ENCODE measurements at places on chromosomes 11 and 22.

GRCh38 chr11:35160902-35161597 lies 22.1 kb downstream of the CD44 start:
- DNase-seq, result no peak
- H3K36me3 ChIP-seq, result no peaks in the 10 kb centered on the region
- H3K4me3 ChIP-seq, result no peak overlapping the region
- H3K27ac ChIP-seq, result no peak overlapping the region

DNA sequence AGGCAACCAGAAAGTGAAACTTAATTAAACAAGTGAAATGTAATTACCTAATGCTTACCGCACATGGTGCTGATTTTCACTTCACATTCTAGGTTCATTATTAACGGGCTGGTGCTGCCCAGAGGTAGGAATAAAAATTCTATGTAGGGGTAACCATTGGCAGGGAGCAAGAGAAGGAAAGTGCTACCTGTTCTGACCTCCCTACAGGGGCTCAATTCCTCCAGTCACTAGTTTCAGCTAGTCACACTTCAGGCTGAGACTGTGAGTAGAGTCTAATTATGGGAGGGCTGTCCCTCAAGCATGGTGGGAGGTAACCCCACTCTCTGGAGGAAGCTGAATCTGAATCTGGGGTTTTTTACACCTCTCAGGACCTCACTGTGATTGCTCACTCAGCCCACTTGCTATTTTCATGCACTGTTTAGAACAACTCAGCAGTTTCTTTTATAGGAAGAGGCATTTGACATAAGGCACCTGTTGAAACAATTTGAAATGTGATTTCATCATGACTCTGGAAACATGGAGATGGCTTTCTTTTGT lies 75.4 kb downstream of the MAML2 start:
- H3K36me3 ChIP-seq, result no peaks in the 10 kb centered on the region
- H3K27me3 ChIP-seq, result no peaks in the 10 kb centered on the region
- no peak for DNase-seq
- peaks cover 9% of the 10 kb centered on the region for H3K4me1 ChIP-seq
- no peak overlapping the region for H3K4me3 ChIP-seq
- H3K27ac ChIP-seq, result no peak overlapping the region

DNA sequence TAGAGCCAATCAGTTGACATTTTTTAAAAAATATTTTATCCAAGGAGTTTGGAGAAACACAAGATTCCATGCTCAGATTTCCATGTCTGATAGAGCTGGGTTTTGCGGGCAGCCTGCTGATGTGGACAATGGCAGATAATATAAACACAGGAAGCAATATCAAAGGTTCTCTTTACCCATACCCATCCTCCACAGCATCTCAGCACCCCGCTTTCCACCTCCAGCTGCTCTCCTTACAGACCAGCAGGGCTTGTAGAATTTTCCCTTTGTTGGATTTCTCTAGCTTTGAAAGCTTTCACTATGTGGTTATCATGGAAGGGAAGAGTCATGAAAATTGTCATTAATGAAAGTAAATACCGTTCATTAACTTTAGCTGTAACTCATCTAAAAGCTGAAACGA lies 746.4 kb downstream of the OPCML start:
- no peaks in the 10 kb centered on the region for H3K27me3 ChIP-seq
- DNase-seq, result no peak
- H3K4me1 ChIP-seq, result peaks cover 14% of the 10 kb centered on the region
- H3K4me3 ChIP-seq, result no peak overlapping the region

- no peaks in the 10 kb centered on the region for H3K27me3 ChIP-seq
- no peak overlapping the region for H3K27ac ChIP-seq
- peaks cover 17% of the 10 kb centered on the region for H3K36me3 ChIP-seq
- DNase-seq, result peak; percentile 76
- peaks cover 3% of the 10 kb centered on the region for H3K4me1 ChIP-seq
Measured at GRCh38 chr22:31647523-31648320, 14.3 kb downstream of the PISD start.

DNA sequence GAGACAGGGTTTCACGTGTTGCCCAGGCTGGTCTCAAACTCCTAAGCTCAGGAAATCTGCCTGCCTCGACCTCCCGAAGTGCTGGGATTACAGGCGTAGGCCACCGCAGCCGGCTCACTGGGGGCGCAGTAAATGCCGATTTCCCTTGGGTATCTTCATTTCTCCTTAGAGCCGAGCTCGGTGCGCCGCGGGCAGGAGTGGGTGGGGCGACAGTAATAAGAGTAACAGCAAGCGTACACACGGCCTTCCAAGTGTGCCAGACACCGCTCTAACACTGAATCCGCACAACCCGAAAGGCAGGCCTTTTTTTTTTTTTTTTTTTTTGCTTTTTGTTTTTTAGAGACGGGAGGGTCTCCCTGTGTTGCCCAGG lies 500 bp upstream of the ADSL start:
- H3K4me1 ChIP-seq, result peaks cover 12% of the 10 kb centered on the region
- DNase-seq, result peak; percentile 47
- H3K36me3 ChIP-seq, result peaks cover 19% of the 10 kb centered on the region
- H3K4me3 ChIP-seq, result peak overlapping the region; percentile 60

DNA sequence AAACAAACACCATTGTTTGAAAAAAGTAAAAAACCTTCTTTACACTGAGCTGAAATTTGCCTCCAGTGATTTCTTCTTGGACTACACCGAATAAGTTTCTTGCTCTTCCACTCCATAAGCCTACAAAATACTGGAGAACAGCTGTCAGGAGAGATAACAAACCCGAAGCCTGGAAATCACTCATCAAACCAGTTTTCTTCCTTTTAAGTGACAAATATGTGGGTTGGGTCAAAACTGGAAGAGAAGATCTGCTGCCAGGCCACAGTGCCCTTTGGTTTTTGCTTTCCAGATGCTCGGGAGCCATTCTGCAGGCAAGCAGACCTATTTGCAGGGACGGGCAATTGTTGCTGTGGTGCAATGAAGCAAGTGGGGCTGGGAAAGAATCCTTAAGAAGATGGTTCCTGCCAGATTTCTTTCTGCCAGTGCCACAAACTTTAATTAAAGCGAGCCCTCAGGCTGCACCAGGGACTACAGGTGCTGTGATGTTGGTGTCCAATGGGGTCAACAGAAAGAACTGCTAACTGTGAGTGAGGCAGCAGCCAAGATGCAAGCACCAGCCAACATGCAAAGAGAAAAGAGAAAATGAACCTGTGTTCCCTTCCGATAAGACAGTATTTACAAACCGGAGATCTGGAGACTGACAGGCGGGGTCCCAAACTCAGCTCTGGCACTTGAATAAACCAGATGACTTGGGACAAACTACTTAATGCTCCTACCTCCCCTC lies 44.8 kb upstream of the SMCO4 start:
- H3K27ac ChIP-seq, result no peak overlapping the region
- H3K36me3 ChIP-seq, result no peaks in the 10 kb centered on the region
- no peaks in the 10 kb centered on the region for H3K4me1 ChIP-seq
- no peak for DNase-seq
- no peak overlapping the region for H3K4me3 ChIP-seq

DNA sequence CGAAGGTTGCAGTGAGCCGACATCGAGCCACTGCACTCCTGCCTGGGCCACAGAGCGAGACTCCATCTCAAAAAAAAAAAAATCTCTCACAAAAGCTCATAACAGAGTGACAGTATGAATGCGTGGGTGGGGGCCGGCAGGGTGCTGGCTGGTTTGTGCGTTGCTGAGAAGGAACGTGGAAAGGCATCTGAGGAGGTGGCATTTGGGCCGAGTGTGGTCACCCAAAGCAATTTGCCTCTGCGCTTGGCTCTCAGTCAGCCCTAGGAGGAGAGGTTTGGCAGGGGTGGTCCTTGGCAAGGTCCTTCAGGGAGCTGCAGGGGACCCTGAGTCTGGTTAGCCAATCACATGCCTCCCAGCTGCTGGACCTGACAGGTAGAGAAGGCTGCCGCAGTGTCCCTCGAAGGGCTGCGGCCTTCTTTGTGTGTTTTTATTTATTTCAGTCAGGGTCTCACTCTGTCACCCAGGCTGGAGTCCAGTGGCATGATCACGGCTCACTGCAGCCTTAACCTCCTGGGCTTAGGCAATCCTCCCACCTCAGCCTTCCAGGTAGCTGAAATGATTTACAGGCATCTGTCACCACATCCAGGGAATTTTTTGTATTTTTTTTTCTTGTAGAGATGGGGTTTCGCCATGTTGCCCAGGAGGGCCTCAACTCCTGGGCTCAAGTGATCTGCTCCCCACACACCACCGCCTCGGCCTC lies 23.5 kb upstream of the OSBPL5 start:
- H3K36me3 ChIP-seq, result no peaks in the 10 kb centered on the region
- no peak overlapping the region for H3K27ac ChIP-seq
- no peaks in the 10 kb centered on the region for H3K27me3 ChIP-seq
- no peaks in the 10 kb centered on the region for H3K4me1 ChIP-seq

GRCh38 chr11:58887452-58887851 lies 42.9 kb upstream of the GLYATL2 start:
- no peaks in the 10 kb centered on the region for H3K36me3 ChIP-seq
- no peak overlapping the region for H3K27ac ChIP-seq
- H3K4me1 ChIP-seq, result no peaks in the 10 kb centered on the region
- H3K27me3 ChIP-seq, result no peaks in the 10 kb centered on the region

- H3K4me1 ChIP-seq, result peaks cover 28% of the 10 kb centered on the region
- no peak overlapping the region for H3K27ac ChIP-seq
- no peaks in the 10 kb centered on the region for H3K36me3 ChIP-seq
- DNase-seq, result no peak
Measured at GRCh38 chr11:27204529-27204928, 158.5 kb downstream of the CCDC34 start.

GRCh38 chr22:38940811-38941384 lies 16.5 kb upstream of the APOBEC3A start:
- H3K27me3 ChIP-seq, result no peaks in the 10 kb centered on the region
- no peak overlapping the region for H3K27ac ChIP-seq
- H3K36me3 ChIP-seq, result no peaks in the 10 kb centered on the region
- no peaks in the 10 kb centered on the region for H3K4me1 ChIP-seq

DNA sequence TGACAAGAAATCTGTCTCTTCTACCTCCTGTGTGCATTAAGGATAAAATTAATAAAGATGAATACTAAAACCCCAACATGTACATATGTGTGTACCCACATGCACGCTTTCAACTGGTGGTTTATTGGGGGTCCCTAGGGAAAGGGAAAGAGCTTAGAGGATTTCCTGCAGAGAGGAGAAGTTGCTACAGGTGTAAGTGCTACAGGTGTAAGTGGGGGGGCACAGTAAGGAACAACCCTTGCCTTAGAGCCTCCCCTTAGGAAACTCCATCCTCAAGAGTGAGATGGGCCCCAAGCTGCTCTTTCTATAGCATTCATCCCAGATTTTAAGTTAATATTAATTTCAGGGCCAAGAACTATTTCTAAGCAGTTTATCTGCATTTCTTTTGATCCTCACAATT lies 11.9 kb upstream of the ABCC8 start:
- H3K27me3 ChIP-seq, result no peaks in the 10 kb centered on the region
- DNase-seq, result no peak
- H3K27ac ChIP-seq, result no peak overlapping the region
- H3K36me3 ChIP-seq, result no peaks in the 10 kb centered on the region

DNA sequence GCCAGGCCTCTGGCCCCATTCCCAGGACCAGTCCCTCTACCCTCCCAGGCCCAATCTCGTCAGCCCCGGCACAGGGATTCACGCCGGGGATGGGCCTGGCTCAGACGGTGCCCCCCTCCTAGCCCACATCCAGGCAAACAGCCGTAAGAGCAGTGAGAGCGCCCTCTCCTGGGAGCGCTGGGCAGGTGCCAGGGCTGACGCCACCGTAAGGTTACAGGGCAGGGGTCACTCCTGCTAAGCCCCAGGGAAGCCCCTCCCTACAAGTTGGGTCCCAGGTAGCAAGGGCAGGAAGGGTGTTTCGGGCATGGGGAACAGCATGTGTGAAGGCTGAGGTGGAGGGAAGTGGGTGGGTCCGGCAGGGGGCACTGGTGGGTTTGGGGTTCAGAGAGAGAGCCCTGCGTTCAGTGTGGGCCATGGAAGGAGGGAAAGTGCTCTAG lies 19.2 kb upstream of the PPARA start:
- no peak for DNase-seq
- H3K27ac ChIP-seq, result no peak overlapping the region
- H3K4me3 ChIP-seq, result no peak overlapping the region
- H3K27me3 ChIP-seq, result no peaks in the 10 kb centered on the region
- H3K4me1 ChIP-seq, result no peaks in the 10 kb centered on the region
- H3K36me3 ChIP-seq, result no peaks in the 10 kb centered on the region

DNA sequence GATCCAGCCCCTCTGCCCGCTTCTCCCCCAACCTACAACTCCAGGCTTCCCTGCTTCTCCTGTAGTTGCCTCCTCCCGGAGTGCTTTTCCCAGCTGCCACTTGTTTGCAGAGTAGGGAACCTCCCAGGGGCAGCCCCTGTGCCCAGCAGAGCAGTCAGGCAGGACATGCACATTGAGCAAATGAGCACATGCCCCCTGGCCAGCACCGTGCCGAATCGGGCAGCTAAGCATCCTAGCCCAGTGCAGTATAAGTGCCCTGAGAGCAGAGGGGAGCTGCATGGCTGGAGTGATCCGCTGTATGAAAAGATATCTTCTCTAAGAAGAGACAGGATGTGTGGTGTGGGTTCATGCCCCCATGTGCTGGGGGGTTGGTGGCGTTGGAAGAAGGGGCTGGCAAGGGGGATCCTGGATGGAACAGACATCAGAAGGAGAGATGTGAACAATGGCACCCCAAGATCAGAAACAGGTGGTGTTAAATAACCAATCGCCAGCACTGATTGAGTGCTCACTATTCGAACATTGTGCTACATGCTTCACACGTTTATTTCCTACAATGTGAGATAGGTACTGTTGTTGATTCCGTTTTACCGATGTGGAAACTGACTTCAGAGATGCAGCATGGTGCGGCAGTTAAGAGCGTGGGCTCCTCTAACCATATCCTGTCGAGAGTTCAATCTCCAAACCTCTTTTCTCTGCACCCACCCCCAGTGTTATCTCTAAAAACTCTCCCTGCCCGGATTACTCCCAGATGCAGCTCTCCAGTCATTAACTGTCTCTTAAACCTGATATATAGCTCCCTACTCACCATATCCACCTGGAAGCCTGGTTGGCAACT lies 1.2 kb downstream of the AIP start:
- H3K4me3 ChIP-seq, result peak overlapping the region; percentile 37
- H3K27me3 ChIP-seq, result no peaks in the 10 kb centered on the region
- no peaks in the 10 kb centered on the region for H3K4me1 ChIP-seq
- H3K36me3 ChIP-seq, result no peaks in the 10 kb centered on the region
- no peak for DNase-seq

- H3K27me3 ChIP-seq, result no peaks in the 10 kb centered on the region
- no peaks in the 10 kb centered on the region for H3K36me3 ChIP-seq
- H3K4me1 ChIP-seq, result peaks cover 6% of the 10 kb centered on the region
- no peak overlapping the region for H3K27ac ChIP-seq
- H3K4me3 ChIP-seq, result no peak overlapping the region
- no peak for DNase-seq
Measured at GRCh38 chr11:122209619-122210366, 93.8 kb upstream of the BLID start.

Data from cardiac muscle cell (in vitro differentiated cells and primary cell).